ENCODE measurements at places on chromosomes 13 and 19.

- no peak for DNase-seq
These were observed 240.3 kb downstream of the SPRY2 start for GRCh38 chr13:80100636-80101035.

GRCh38 chr13:45751885-45752284 lies 49.8 kb downstream of the CBY2 start:
- DNase-seq, result no peak

- DNase-seq, result no peak
These were observed 7.6 kb upstream of the SLC7A10 start for GRCh38 chr19:33233056-33233873.

DNA sequence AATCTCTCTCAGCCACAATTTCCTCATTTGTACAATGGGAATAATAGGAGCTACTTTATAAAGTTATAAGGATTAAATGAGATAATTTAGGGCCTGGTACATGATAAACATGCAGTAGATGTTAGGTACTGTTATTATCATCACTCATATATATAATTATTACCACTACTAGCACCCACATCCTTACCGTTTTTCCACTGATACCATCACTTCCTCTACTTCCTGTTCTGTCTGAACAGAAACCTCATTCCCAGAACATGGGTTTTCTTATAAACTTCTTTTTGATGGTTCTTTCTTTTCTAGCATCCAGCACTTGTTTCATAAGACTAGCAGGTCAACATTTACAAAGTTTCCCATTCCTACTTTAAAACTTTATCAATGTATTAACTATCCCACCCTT lies 6.3 kb downstream of the CDADC1 start:
- DNase-seq, result no peak

DNA sequence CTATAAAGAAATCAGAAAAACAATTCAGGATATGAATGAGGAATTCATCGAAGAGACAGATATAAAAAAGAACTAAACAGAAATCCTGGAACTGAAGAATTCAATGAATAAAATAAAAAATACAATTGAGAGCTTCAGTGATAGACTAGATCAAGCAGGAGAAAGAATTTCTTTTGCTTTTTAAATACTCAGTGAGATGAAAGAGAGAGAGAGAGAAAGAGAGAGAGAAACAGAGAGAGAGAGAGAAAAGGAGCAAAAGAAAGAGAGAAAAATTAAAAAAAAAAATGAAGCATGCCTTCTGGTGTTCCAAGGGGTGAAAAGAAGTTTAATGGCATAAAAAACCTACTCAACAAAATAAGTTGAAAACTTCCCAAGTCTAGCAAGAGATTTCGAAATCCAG lies 22.0 kb upstream of the SLC7A9 start:
- no peak for DNase-seq

DNA sequence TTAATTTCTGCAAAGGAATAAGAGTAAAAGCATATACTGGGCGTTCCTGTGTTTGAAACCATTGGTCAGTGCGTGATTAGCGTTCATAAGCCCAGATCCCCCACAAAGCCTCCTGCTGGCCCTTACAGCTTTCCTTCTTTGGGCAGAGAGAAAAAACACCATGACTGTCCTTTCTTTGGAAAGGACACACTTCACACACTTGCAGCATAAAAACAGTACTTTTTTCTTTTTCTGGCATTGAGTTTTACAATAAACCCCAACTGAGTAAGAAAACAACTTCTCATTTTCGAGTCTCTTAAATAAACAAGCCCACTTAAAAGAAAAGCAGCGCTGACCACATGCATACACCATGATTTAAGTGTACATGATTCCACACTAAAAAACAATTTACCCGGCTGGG lies 35.8 kb downstream of the SMAD9 start:
- no peak for DNase-seq

- DNase-seq, result no peak
These were observed 322.3 kb upstream of the TSHZ3 start for GRCh38 chr19:31671411-31672035.

DNA sequence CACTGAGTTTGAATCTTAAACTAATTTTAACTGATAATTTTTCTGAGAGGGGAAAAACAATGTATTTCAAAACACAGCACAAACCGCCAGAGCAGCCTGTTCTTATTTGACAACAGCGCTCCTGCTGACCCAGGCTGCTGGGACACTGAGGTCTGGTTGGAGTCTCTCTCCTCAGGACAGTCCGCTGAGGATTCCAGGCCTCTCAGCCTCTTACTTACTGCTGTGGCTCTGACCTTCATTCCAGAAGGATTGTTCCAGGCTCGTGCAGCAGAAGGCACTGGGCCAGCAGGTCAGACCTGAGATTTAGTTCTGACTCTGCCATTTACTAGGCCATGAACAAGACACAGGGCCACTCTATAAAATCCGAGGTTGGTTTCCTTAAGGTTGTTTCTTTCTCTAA lies 393.6 kb downstream of the TDRD3 start:
- no peak for DNase-seq

DNA sequence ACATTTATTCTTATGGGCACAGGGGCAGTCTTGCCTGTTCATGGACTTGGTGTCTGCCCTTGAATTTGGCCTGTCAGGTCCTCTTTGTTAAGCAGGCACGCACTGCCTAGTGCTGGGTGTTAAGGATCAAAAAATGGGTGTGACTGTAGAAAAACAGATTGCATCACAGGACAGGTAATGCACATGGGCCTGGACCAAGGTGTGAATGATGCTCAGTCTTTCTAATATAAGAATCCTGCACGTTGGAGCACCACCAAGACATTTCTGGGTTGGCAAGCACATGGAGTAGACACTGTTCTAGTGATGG lies 33.7 kb downstream of the GATAD2A start:
- no peak for DNase-seq

DNA sequence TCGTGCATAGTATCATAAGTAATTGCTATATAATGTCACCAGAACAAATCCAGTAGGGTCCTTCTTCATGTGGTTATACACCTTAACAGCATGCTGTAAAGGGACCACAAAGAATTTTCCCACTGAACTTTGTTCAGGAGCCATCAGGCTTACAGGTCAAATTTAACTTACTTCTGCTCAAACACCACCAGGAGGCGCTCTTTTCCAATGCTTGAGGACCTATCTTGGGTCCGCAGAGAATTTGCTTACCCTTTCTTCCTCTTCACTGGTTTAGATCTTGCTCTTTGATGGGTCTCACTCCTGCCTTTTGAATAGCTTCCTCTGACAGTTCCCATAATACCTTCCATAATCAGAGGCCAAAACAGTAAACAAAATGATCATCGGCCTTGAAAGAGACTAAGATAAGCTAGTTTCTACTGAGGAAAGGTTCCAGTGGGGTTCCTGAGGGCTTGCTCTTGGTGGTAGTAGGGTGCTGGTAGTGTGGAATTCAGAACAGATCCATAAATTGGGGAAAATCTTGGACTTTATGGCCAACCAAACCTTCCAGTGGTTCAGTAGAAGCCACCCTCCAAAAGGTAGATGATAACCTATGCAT lies 37.4 kb downstream of the SCGB2B2 start:
- peak; percentile 27 for DNase-seq

- DNase-seq, result no peak
These were observed 1.2 kb downstream of the C2CD4C start for GRCh38 chr19:407511-408440.

GRCh38 chr13:113802090-113802531 lies 43.1 kb downstream of the TMEM255B start:
- peak; percentile 78 for DNase-seq

GRCh38 chr19:35115177-35115951 lies at the start of gene FXYD3:
TSS of gene FXYD3 (plus strand) at chr19:35115823. CDS start at chr19:35119377, 3,554 bp downstream.
- DNase-seq, result no peak

GRCh38 chr19:29290853-29291252 lies 77.9 kb upstream of the UQCRFS1 start:
- no peak for DNase-seq
